Right kidney (tissue), 9 donors: ENCODE measurements at places on chromosomes 3 and 15.

GRCh38 chr3:143536817-143537535 is 311.3 kb downstream of the SLC9A9 start:
- no peak for DNase-seq

DNA sequence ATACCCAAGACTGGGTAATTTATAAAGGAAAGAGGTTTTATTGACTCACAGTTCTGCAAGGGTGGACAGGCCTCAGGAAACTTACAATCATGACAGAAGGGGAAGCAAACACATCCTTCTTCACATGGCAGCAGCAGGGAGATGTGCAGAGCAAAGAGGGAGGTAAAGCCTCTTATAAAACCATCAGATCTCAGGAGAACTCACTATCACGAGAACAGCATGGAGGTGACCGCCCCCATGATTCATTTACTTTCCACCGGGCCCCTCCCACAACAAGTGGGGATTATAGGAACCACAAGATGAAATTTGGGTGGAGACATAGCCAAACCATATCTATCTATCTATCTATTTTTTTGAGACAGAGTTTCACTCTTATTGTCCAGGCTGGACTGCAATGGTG is 5.4 kb downstream of the GDPGP1 start:
- no peak for DNase-seq

DNA sequence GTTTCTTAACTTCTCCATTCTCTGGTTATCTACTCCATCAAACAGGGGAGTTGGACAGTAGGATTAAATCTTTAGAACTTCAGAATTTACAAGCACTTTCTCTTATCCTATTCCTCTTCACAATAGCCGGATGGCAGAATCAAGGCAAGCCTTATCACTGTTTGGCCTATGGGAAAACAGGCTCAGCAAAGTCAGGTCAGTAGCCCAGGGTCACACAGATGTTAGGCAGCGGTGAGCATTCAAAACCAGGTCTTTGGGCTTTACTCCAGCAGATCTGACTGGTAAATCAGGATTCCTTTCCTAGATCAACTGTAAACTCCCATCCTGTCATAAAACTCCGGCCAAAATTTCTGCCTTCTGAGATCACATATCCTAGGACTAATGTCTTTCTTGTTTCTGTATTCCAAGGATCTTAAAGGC is 258.4 kb downstream of the OPA1 start:
- no peak for DNase-seq

GRCh38 chr15:47721676-47722075 is 4.4 kb downstream of the SEMA6D start:
- no peak for DNase-seq

- no peak for DNase-seq
Observed at GRCh38 chr3:46222435-46223161, 14.5 kb upstream of the CCR1 start.

DNA sequence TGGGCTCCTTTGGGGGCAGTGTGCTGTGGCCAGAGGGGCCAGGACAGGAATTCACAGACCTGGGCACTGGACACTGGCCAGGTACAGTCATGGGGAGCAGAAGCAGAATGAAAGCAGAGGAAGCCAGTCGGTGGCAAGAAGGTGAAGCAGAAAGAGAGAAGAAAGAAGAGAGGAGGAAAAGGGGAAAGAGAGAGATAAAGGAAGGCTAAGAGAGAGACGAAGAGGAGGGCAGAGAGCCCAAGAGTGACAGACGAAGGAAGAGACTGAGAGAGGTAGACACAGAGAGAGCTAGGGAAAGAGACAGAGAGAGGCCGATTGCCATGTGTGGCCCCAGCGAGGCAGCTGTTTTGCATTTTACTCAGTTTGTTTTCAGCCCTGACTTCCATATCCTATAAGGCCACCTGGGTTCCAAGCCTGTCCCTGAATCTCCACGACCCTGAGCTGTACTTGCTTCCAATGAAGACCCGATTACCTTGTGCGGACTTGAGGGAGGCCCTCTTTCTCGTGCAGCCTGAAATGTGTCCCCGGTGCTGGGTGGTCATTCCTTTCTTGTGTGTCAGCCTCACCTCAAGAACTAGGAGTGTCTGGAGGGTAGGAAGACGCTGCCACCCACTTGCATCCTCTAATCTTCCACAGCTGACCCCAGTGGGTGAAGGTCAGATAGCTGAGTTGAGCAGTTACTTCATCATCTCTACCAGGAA is 73.9 kb downstream of the LSM3 start:
- DNase-seq: no peak

DNA sequence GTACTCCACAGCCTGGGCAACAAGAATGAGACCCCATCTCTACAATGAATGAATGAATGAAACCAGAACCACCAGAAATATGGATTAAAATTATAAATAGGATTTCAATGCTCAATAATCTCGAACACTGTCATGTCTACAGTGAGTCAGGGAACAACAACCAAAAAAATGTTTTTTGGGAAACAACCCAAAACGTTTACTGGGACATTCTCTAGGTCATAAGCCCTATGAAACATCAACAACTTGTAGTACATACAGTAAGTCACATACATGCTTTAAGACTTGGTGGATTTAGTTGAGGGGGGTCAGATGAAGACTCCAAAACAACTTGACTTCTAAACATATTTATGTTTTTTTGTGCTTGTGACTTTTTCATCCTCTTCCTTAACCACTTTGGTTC is 511.2 kb downstream of the FOXP1 start:
- no peak for DNase-seq

- DNase-seq: no peak
Observed at GRCh38 chr3:174342941-174343501, 516.1 kb upstream of the NAALADL2 start.
